ENCODE measurements at places on chromosomes 3 and 15.

DNA sequence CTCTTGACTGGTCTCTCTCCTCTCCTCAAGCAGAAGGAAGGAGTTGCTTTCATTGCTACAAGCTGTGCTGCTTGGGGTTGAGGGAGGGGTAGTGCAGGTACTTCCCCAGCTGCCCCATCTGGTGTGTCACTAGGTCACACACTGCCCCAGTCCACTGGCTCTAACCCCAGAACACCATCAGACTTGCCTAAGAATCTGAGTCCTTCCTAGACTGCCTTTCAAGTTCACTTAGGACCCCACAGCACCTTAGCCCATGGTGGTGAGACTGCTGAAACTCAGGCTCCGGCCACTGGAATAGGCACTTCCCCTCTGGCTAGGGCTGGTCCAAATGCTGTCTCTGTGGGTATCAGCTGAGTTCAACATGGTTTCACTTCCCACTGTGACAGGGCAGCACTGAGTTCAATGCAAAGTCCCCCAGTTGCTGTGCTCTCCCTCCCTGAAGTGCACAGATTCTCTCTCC lies 279.7 kb upstream of the GOLGA6L4 start:
- no peak for DNase-seq

DNA sequence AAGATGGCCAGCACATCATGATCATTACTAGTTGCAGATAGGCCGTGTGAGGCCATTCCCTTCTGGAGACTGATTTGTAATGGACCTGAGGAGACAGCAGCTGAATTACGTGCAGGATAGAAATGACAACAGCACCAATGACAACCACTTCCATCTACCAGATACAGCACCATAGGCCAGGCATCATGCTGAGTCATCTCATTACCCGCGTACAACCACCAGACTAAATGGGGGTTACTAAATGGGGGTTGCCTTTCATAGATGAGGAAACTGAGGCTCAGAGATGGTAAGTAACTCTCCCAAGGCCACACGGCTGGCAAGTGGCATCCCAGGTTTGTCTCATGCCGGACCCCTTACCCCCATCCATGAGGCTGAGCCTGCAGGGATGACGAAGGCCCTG lies 32.8 kb upstream of the FAM107A start:
- DNase-seq = no peak

DNA sequence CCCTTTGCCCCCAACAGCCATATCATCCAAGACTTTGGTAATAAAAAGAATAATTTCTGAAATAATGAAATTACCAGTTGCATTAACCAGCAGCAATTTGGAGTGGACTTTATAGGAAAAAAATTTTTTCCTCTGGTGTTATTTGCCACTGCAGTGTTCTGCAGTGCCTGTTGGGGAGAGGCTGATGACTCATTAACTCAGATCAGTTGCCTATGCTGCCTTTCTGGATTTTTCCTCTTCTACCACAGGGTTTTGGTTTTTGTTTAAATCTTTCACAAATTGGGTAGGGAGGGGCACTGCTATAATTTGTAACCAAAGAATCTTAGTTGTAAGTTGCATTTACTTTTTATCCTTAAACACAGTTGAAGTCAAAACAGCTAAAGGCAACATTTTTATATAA lies 22.7 kb downstream of the ATP6V1A start:
- DNase-seq = no peak

DNA sequence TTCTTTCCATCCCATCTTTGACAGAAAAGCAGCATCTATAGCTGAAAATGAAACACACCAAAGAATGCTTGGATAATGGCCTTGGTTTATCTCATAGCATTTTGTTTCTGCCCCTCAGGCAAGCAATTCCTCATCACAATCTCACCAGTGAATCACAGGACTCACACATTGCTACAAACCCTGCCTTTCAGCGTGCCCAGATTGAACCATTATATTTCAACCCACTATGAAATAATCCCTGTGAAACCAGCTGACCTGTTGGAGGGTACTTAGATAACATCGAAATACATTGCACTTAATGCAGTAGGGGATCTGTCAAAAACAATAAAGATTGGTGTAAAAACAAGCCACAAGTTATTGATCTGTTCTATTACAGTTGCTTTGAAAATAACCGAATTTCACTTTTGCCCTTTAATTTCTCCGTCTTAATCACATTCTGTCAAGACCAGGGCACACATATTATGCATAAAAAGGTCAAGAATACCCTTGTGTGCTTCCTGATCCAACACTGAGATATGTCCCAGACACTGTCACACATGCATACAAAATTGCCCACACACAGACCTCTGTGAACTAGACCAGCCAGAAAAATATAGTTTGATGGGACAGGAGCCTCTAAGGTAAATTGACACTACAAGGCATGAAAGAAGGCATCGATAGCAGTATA lies 839.8 kb downstream of the NTRK3 start:
- DNase-seq = no peak

GRCh38 chr3:13500133-13500885 lies 20.2 kb downstream of the HDAC11 start:
- DNase-seq = no peak

DNA sequence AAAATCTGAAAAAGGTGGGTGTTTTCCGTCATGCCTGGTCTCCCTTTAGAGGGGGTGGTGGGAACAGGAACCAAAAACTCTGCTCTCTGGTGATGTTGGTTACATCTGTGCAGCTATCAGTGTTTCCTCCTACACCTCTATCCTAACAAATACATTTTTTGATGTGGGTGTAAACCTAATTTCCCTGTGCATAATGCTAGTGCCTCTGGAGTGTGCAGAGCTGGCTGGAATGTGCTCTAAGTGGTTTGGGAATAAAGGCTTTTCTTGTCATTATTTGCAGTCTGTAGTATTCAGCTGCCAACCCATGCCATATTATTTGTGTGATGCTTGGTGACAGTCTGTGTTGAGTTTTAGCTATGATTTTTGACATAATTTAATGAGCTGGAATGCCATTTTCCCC lies 547.6 kb downstream of the NLGN1 start:
- DNase-seq = no peak

DNA sequence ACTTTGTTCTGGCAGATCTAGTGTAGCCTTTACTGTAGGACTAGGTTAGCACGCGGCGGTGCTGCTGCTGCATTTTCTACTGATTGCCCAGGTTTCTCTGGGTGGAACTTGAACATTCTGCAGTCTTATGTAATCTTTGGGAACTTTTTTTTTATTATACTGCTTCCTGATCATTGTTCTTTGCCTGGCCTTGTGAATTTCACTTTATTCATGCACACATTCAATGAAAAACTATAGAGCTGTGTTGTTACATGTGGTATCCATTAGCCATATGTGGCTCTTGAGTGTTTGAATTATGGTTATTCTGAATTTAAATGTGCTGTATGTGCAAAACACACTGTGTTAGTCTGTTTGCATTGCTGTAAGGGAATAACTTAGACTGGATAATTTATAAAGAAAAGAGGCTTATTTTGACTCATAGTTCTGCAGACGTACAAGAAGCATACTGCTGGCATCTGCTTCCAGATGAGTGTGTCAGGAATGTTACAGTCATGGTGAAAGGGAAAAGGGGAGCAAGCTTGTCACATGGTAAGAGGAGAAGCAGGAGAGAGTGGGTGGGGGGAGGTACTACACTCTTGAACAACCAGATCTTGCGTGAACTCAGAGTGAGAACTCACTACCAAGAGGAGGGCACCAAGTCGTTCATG lies 26.5 kb downstream of the MEF2A start:
- no peak for DNase-seq

DNA sequence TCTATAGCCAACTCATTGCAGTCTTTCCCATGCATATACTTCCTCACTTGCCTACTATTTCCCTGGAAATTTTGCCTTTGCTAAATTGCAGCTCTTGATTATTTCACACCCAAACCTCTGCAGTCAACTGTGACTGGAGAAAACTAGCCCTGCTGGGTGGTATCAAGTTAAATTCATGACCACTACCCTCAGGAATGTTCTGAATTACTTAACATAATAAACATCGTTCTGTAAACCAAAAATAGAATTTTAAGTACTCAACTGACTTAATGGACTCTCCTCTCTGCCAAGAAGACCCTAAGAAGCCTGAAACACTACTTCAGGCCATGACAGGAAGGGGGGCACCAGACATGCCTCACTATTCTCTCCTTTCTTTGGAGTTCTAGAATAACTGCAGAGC lies 1278.0 kb upstream of the GBE1 start:
- no peak for DNase-seq

DNA sequence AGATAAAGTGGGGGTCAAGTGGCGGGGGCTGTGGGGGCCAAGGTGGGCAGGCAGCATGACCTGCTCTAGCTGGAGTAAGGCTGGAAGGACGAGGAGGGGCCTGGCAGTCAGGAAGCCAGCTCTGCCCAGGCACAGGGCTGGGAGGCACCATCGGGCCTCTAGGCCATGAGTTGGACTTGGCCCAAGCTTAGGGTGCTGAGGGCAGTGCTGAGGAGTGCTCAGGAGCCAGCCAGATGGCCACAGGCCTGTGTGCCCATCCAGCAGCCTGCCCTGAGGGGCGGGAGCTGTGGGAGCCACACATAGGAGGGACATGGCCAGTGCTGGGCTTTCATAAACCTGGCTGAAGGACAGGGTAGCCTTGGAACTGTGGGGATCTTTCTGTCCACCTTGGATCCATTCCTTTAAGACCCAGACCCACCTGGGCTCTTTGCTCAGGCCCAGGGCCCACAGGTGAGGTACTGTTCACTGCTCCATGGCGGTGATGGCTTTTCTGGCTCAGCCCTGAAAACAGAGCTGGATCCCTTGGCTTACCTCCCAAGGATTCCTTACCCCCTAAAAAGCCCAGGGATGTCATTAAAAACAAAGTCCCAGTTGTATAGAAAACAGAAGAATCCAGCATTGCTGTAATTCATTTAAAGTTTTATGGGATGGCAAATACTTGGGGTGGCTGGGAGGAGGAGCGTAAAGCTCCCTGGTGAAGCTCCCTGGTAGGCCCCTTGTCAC lies 137.0 kb downstream of the DNAJB8 start:
- no peak for DNase-seq

DNA sequence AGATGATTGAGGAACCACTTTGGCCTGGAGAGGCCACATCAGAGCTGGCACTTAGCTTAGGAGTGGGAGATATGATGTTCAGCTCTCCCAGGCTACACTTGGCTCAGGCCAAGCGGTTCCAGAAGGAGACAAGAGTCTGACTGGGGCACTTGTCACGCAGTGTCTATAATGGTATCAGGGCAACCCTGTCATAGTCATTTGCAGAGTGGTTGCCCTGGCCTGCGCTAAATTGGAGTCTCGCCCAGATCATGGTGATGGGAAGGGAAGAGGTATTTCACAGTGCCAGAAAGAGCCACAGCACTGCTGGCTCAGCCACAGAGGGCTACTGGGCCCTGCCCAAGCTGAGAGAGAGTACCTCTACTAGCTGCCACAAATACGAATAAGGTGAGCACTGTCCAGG lies 186.9 kb upstream of the CRBN start:
- DNase-seq = no peak

DNA sequence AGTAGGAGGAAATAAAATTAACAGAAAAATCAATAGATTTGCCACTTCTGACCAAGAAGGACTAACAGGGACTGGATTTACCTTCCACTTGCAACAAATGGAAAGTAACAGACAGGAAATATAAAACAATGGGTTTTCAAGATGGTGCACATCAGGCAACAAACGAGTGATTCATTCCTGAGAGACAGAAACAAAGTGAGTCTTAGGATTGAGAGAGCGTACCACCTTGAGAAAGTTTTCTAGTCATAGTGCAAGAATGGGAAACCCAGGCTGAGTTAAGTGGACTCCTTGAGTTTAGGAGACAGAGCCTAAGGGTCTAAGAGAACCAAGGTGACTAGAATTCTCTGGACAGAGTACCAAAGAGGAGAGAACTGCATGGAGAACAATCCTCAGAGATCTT lies 101.7 kb downstream of the PPP2R3A start:
- DNase-seq = no peak

DNA sequence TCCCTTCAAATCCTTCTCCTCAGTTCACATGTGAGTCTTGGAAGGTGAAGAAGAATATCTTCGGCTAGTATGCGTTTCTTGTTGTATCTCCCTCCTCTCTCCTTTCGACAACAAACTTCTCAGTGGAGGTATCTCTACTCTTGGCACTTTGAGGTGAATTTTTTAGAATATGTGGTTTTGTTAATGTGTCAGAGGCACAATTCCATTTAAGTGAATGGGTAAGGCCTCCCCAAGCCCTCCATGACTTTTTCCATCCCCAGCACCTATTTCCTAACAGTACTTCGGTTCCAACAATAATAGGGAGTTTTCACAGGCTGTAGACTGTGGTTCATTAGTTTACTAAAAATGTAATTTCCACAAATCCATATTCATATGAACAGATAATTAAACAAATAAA lies 74.2 kb downstream of the TM4SF4 start:
- no peak for DNase-seq

DNA sequence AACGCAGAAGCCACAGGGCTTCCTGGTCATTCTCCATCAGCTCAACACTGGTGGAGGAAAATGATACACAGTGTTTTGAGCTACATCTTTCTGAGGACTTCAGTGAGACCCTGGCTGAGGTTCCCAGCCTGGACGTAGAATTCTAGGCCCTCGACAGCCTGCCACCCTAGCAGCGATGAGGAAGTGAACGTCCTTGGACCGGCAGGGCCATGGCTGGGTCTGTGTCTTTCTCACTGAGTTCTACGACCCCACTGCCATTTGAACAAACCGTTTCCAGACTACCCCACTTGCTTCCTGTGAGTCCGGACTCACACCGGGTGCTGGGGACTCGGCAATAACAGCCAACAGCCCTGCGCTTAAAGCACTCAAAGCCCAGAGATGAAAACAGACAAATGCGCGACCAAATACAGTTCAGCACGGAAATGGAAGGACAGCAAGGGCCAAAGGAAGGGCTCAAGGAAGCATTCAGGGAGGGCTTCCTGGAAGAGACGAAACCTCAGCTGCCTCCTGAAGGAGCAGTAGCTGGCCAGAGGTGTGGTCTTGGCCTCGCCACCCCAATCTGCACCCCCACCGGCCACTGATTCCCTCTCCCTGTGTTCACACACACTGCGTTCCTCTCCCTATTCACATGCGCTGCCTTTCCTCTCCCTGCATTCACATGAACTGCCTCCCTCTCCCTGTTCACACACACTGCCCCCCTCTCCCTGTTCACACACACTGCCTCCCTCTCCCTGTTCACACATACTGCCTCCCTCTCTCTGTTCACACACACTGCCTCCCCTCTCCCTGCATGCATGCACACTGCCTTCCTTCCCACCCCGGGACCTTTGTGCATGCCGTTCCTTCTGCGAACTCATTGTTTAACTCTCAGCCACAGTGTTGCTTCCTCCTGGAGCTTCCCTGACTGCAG lies 136.3 kb upstream of the PRR20G start:
- no peak for DNase-seq

- no peak for DNase-seq
Measured at GRCh38 chr3:18394384-18394995, 30.6 kb downstream of the SATB1 start.

- DNase-seq = peak; percentile 51
Measured at GRCh38 chr3:107208100-107208499, 169.1 kb upstream of the CCDC54 start.

- peak; percentile 89 for DNase-seq
Measured at GRCh38 chr3:130820976-130821375, 72.9 kb upstream of the ATP2C1 start.

Measured in NCI-H460 (cell line).